ENCODE measurements at places on chromosomes 2 and 18.

GRCh38 chr2:96427917-96428316 is 77.2 kb downstream of the NEURL3 start:
- no peak for DNase-seq

DNA sequence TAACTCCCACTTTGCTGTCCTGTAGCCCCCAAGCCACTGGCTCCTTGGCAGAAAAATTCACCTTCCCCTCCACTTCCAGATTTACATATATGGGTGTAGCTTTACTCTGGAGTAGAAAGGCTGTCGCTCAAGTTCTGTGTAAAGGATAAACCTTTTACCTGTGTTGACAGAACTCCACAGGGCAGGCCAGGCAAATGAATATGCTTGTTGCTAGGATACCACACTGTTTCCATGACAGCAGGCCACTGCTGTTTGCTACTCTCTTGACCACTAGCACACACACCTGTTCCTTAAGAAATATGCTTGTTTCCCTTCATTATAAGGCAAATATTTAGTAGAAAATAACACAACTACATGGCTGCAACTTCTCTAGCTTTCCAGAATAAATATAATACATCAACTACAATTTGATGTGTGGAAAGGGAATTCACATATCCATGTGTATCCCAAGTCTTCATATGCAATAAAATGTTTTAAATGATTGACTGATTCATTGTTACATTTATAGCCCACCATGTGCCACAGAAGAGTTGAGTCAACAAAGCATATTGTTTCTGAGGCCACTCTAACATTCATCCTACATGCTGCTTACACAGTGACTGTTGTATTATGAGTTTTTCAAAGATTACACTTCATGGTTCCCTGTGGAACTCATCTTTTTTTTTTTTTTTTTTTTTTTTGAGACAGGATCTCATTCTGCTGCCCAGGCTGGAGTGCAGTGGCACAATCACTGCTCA is 56.2 kb upstream of the ROCK1 start:
- DNase-seq, result no peak

- no peak for DNase-seq
Observed at GRCh38 chr2:6107290-6107689, 415.1 kb downstream of the SOX11 start.

- no peak for DNase-seq
Observed at GRCh38 chr18:48162956-48163737, 232.7 kb upstream of the SMAD2 start.

- no peak for DNase-seq
Observed at GRCh38 chr2:182792441-182792840, 74.0 kb downstream of the FRZB start.

DNA sequence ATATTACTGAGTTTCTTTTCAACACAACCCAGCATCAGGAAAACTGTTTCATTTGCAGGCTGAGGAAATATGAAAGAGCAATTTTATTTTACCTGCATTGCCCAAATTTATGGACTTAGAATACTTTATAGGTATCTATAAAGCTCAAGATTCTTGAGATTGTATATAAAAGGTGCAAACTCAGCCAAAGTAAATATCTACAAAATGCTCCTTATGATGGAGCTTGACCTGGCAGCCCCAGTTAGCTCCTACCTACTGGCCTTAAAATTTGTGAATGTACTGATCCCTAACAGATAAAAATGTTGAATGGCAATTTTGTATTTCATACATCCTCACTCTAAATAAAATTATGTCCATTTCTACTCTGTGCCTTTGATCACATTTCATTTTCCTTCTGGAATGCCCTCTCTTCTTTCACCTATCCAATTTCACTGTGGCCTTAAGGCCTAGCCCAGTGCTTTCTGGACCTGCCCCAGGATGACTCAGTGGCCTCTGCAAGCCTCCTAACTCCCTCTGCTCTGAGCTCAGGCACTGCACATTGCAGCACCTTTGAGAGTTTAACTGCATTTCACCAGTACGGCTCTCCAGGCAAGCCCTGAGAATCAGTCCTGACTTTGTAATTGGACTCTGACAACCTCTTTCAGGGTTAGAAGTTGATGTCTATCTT is 125.9 kb downstream of the ANTXR1 start:
- no peak for DNase-seq
